ENCODE measurements at places on chromosomes 6 and 20.

DNA sequence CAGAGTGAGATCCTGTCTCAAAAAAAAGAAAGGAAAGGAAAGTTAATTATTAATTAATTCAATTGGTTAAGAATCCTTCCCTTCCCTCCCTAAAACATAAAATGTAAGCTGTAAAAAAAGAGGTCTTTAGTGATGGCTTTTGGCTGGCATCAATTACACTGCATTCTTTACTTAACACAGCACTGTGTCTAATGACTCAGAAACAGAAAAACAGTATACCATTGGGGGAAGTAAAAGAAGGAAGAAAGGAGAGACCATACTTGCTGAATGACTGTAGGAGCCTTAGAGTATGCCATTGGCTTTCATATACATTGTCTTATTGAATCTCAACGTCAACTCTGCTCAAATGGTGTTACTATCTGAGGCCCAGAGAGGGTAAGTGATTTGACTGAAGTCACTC is 18.3 kb upstream of the CITED2 start:
- H3K4me1 ChIP-seq = peaks cover 10% of the 10 kb centered on the region
- no peak overlapping the region for H3K4me3 ChIP-seq
- no peak for DNase-seq

DNA sequence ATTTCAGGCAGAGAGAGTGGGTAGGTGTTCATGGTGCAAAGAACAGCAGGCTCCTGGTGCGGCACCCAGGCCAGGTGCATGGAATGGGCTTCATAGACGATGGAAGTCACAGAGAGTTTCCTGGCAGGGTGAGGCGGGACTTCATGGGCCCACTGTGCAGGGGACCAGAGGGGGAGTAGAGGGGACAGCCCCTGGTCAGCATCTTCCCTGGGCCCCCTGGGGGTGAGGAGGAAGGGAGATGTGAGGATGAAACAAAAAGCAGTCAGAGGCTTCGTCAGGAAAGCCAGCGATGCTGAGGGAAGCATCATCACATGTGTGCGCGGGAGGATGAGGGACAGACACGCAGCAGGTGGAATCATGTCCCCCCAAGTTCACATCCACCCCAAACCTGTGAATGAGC is 2.4 kb upstream of the THBS2 start:
- H3K27ac ChIP-seq = no peak overlapping the region
- no peak overlapping the region for H3K4me3 ChIP-seq
- H3K4me1 ChIP-seq = peaks cover 38% of the 10 kb centered on the region
- H3K27me3 ChIP-seq = peaks cover 60% of the 10 kb centered on the region
- H3K36me3 ChIP-seq = no peaks in the 10 kb centered on the region
- DNase-seq = no peak

GRCh38 chr20:821731-822065 is 11.8 kb upstream of the FAM110A start:
- no peak overlapping the region for H3K27ac ChIP-seq
- H3K4me3 ChIP-seq = no peak overlapping the region
- H3K4me1 ChIP-seq = no peaks in the 10 kb centered on the region

DNA sequence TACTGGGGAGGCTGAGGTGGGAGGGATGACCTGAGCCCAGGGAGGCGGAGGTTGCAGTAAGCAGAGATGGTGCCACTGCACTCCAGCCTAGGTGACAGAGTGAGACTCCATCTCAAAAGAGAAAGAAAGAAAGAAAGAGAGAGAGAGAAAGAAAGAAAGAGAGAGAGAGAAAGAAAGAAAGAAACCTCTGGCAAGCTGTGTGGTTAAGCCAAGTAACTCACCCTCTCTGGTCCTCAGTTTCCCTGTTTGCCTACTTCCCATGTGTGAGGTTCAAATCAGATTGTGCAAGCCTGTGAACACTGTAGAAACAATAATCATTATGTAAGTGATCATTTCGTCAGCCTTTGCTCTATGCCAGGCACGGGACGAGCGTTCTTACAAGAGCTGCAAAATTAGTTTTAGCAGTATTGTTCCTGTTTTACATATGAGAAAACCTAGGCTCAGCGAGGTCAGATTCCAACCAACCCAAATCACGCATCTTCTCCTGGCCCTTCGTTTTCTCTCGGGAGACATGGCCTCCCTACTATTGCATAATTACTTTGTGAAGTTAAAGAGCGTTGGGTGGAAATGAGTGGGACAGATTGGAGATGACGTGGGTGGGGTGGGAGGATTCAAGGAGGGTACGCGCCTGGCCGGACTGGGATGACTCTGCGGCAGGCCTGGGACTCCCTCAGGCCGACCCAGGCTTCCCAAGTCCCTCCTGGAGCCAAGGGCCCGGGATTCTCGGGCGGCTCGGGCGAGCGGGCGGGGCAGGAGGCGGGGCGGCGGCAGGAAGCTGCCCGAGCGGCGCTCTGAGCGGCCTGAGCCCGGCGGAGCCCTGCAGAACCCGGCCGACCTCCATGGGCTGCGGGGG is at the start of gene SNX21:
SNX21 (plus strand) TSS at position 770 of the 853 bp plus-strand sequence. CDS start 121 bp downstream, outside the sequence.
- no peaks in the 10 kb centered on the region for H3K27me3 ChIP-seq
- peak within 1 kb of the TSS; percentile 75 for H3K4me3 ChIP-seq
- peaks cover 25% of the 10 kb centered on the region for H3K4me1 ChIP-seq
- H3K27ac ChIP-seq = peak within 1 kb of the TSS; percentile 80
- H3K36me3 ChIP-seq = no peaks in the 10 kb centered on the region
- DNase-seq = peak; percentile 75

- H3K4me1 ChIP-seq = peaks cover 69% of the 10 kb centered on the region
- H3K4me3 ChIP-seq = no peak overlapping the region
- peak overlapping the region; percentile 87 for H3K27ac ChIP-seq
- DNase-seq = no peak
- H3K27me3 ChIP-seq = no peaks in the 10 kb centered on the region
Measured at GRCh38 chr6:125224231-125224861, 70.8 kb downstream of the TPD52L1 start.

DNA sequence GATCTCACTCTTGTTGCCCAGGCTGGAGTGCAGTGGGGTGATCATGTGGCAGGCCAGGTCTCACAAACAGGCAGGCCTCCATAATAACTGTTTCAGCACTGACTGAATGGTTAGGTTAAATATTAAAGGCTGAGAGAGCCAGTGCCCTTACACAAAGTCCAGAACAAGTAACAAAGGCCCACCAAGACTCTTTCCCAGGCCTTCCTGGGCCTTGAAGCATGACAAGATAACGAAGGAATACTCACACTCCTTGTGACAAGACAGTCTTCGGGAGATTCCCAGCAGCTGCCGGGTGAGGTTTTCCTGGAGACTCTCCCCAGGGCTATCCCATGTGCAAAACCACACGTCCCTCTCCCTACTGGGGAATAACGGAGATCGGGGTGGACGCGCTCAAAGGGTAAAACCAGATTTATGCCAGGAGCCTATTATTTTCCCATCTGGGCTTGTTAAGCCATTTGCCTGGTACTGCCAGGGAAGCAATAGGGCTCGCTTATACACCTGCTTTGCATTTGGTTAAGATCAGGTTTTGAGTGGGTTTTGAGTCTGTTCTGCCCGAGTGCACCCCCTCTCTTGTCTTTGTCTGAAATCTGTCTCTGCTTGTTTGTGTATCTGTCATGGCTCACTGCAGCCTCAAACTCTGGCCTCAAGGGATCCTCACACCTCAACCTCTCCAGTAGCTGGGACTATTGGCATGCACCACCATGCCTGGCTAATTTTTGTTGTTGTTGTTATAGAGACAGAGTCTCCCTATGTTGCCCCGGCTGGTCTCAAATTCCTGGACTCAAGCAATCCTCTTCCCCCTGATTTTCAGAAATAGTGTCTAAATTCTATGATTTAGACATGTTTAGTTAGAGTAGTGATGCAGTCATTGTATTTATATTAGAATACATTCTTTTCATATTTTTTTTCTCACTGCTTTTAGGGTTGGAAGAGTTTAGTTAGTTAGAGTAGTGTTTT is 1.4 kb upstream of the ENPP3 start:
- H3K4me3 ChIP-seq = no peak overlapping the region
- no peak overlapping the region for H3K27ac ChIP-seq
- H3K4me1 ChIP-seq = peaks cover 4% of the 10 kb centered on the region
- H3K36me3 ChIP-seq = no peaks in the 10 kb centered on the region
- peaks cover 6% of the 10 kb centered on the region for H3K27me3 ChIP-seq
- DNase-seq = no peak

DNA sequence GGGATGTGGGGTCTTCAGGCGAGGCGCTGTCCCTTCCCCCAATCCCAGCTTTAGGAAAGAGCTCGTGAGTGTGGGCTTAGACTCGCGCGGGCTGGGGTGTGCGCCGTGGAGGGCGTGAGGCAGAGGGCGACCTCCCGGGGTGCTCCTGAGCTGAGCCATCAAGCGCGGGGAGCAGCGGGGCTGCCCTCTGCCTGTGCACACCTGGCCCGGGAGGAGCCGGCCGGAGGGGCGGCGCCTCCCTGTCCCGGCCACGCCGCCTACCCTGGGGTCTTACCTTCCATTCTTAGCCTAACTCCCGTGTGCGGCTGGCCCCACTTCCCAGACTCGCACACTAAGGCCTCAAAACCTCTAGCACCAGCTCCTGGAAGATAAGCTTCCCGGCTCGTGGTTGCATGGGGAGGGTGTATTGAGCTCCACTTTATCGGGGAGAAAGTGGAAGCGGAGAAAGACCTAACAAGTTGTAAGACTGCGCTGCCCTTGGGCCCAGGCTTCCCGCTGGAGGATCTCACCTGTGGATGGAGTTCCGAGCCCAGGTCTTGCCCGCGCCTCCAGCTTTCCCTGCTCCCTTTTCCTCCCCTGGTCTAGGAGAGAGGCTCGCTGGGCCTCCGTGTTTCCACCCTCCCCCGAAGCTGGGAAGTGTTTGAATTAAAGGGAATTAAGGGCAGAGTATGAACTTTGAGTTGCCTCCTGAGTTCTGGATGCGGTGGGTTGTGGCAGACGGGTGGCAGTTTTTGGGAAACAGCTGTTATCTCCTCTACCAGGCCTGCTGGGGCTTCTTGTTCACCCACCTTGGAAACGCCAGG is 1.2 kb downstream of the DNMT3B start:
- H3K36me3 ChIP-seq = no peaks in the 10 kb centered on the region
- H3K27me3 ChIP-seq = no peaks in the 10 kb centered on the region
- no peak overlapping the region for H3K27ac ChIP-seq
- peak overlapping the region; percentile 90 for H3K4me3 ChIP-seq
- DNase-seq = no peak
- peaks cover 18% of the 10 kb centered on the region for H3K4me1 ChIP-seq

- no peaks in the 10 kb centered on the region for H3K27me3 ChIP-seq
- no peak for DNase-seq
- H3K4me1 ChIP-seq = peaks cover 22% of the 10 kb centered on the region
- H3K27ac ChIP-seq = no peak overlapping the region
Measured at GRCh38 chr6:18349386-18349785, 37.8 kb upstream of the RNF144B start.

GRCh38 chr20:54184904-54185626 is 11.3 kb upstream of the CYP24A1 start:
- H3K36me3 ChIP-seq = no peaks in the 10 kb centered on the region
- H3K4me3 ChIP-seq = no peak overlapping the region
- no peak overlapping the region for H3K27ac ChIP-seq
- peaks cover 17% of the 10 kb centered on the region for H3K4me1 ChIP-seq
- H3K27me3 ChIP-seq = no peaks in the 10 kb centered on the region

GRCh38 chr20:35290186-35290886 is 1.9 kb downstream of the FAM83C start:
- peaks cover 7% of the 10 kb centered on the region for H3K4me1 ChIP-seq
- peaks cover 5% of the 10 kb centered on the region for H3K27me3 ChIP-seq
- no peak for DNase-seq
- no peak overlapping the region for H3K4me3 ChIP-seq
- no peaks in the 10 kb centered on the region for H3K36me3 ChIP-seq

DNA sequence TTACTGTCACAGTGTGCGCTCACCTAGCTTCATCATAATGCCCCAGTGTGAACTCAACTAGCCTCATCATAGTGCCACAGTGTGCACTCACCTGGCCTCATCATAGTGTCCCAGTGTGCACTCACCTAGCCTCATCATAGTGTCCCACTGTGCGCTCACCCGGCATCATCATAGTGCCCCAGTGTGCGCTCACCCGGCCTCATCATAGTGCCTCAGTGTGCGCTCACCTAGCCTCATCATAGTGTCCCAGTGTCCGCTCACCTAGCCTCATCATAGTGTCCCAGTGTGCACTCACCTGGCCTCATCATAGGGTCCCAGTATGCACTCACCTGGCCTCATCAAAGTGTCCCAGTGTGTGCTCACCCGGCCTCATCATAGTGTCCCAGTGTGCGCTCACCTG is 10.6 kb downstream of the TMEM242 start:
- DNase-seq = no peak
- H3K36me3 ChIP-seq = peaks cover 29% of the 10 kb centered on the region
- H3K4me3 ChIP-seq = no peak overlapping the region

GRCh38 chr6:25835442-25836283 is 3.8 kb upstream of the SLC17A1 start:
- H3K4me1 ChIP-seq = no peaks in the 10 kb centered on the region
- DNase-seq = no peak
- no peaks in the 10 kb centered on the region for H3K36me3 ChIP-seq
- H3K27me3 ChIP-seq = peaks cover 22% of the 10 kb centered on the region
- no peak overlapping the region for H3K27ac ChIP-seq

- peak overlapping the region; percentile 99 for H3K27ac ChIP-seq
- H3K27me3 ChIP-seq = no peaks in the 10 kb centered on the region
- H3K36me3 ChIP-seq = no peaks in the 10 kb centered on the region
- peak overlapping the region; percentile 82 for H3K4me3 ChIP-seq
Measured at GRCh38 chr6:2990248-2990931, 9.3 kb upstream of the NQO2 start.

- no peaks in the 10 kb centered on the region for H3K27me3 ChIP-seq
- H3K4me1 ChIP-seq = peaks cover 18% of the 10 kb centered on the region
- peaks cover 11% of the 10 kb centered on the region for H3K36me3 ChIP-seq
- H3K4me3 ChIP-seq = no peak overlapping the region
Measured at GRCh38 chr6:53315086-53315724, 33.5 kb downstream of the ELOVL5 start.

DNA sequence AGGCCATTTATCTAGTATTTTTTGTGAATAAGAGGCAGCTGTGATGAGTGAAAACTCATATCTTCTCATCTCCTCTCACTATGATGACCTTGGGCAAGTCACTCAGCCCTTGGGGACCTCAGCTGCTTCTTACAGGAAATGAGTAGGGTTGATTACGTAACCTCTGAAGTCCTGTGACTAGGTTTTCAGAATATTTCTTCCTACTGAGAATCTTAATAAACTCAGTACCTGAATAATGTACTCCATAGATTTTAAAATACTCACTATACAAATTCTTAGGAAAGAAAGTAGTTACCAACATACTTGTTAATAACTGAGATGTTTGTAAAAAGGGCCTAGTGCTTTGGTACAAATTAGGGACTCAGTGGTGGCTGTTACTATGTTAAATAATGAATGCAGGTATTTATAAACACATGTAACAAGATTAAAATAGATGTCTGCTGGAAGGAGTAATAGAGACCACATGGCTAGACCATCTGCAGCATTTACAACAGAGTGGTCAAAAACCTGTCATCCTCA is 60.9 kb downstream of the RPRD1B start:
- peak overlapping the region; percentile 51 for H3K27ac ChIP-seq
- peaks cover 10% of the 10 kb centered on the region for H3K4me1 ChIP-seq
- H3K27me3 ChIP-seq = no peaks in the 10 kb centered on the region
- H3K4me3 ChIP-seq = no peak overlapping the region

DNA sequence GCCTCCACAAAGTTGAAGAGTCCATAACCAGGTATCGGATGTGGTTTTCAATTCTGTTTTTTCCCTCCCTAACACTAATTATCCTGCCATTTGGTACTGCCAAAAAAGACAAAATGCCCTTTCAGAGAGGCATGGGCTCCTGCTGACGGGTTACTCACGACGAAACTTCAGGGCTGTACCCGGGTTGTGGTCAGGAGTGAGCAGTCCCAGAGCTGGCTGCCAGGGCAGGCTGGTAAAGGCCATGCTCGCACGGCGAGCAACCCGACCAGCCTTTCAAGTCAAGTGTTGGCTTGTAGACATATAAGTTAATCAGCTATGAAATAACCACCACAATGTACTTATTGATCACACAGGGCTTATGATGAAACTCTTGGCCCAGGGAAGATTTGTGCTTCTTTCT is 152.5 kb downstream of the FOXC1 start:
- H3K4me1 ChIP-seq = peaks cover 81% of the 10 kb centered on the region
- no peak overlapping the region for H3K4me3 ChIP-seq
- H3K27me3 ChIP-seq = peaks cover 2% of the 10 kb centered on the region
- no peak overlapping the region for H3K27ac ChIP-seq
- no peak for DNase-seq
- H3K36me3 ChIP-seq = no peaks in the 10 kb centered on the region

Data from mesothelial cell of epicardium (in vitro differentiated cells).